HTR-8/SVneo (cell line): ENCODE measurements at places on chromosomes 3 and 15.
A peak's percentile ranks its signal among the peaks of the same experiment; 100 is the strongest.

DNA sequence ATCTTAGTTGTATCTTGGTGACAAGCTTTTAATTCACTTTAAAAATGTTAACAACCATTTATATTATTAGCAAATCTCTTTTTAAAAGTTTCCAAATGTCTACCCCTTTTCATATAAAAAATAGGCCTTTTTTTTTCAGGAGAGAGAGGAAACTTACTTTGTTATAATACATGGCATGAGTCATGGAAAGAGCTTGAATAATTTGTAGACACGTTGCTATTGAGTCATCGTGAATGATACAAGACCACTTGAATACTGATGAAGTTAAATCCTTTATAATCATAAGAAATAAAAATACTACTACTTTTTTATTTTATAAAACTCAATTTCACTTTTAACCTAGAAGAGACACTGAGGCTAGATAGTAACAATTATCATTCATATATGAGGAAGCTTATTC is 70.3 kb upstream of the BBX start:
- DNase-seq = no peak

DNA sequence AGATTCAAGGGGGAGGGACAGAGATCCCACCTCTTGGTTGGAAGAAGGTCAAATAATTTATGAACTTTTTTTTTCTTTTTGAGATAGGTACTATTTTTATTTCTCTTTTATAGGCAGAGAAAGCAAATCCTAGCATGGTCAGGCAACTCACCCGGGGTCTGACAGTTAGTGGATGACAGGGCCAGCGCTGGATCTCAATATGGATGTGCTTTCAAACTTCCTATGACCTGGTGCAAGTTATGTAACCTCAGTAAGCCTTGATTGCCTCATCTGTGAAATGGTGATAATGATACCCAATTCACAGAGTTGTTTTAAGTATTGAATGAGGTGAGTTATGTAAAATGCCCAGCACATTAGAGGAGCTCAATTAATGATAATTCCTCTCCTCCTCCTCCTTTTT is 86.8 kb upstream of the MEF2A start:
- DNase-seq = no peak

DNA sequence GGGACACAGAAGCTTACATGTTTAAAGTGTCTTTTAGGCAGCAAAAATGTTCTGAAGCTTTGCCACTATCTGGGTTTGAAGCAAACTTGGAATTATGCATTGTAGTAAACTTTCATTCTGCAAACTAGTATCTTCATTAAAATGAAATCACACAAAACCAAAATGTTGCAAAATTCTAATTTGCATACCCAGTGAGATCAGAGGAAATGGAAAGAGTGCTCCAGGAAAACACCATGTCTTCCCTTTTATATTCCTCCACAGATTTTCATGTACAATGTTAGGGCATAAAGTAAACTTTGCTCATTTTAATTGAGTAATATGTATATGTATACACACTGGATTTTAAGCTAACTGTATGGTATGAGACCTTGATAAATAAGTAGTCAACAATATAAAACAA is 23.9 kb downstream of the ANO10 start:
- DNase-seq = no peak

DNA sequence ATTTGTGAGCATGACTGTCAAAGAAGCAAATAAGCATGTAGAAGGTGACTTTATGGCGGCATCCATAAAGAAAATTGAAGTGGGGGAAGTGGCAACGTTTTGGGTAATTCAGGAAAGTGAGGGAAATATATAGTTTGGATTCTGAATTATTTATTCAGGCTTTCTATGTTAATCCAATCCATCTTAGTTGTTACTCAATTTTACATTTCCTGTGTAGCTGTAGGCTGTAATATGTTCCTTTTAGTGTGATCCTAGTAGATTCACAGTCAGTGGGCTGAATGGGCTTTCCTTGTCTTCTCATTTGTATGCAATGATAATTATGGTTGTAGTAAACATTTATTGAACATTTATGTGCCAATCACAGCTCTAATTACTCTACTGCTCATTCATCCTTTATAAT is 654.1 kb downstream of the EDEM1 start:
- no peak for DNase-seq

DNA sequence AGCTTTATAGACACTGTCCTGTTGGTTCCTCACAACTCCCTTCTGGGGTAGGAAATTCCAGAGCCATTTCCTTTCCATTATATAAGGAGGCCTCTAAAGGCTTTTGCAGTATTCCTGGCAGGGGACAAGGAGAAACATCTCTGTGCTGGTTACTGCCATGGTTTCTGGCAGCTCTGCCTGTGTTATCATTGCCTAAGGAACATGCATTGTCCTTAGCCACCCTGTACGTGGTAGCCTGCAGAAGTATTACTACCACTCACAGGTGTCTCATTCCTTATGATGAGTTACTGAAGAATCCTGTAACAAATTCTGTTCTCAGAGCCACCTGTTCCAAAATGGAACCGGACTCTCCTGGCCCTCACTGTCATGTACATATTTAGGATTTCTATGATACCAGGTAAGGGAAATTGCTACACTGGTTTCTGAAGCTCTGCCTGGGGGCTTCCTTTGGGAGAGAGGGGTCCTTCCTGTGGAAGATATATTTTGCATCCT is 58.0 kb downstream of the UMPS start:
- DNase-seq = no peak

GRCh38 chr3:114584734-114585371 is 291.0 kb downstream of the TIGIT start:
- no peak for DNase-seq

GRCh38 chr15:42349186-42349585 is 10.1 kb upstream of the CAPN3 start:
- DNase-seq = no peak

GRCh38 chr3:185264849-185265553 is 11.2 kb upstream of the EHHADH start:
- DNase-seq = no peak

DNA sequence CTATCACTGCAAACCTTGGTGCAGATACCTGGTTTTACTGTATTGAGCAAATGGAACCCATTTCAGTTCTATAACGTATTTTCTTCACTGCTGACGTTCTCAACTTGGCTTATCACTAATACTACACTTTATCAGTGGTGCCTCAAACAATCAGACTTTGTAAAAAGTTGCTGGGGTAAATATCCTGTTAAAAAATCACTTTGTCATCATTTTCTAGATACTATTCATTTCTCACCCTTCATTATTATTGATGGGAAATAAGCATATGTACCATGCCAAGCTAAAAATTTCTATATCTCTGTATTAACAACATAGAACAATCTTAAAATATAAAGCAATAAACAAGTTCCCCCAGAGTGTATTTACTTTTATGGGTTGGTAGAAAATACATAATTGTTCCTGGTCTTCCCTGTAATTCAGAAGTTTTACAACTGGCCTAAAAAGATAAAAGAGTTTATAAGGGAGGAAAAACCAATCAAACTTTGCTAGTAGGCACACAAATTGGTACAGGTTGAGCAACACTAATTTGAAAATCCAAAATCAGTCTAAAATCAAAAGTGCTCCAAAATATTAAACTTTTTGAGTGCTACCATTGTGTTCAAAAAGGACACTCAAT is 33.2 kb downstream of the CIP2A start:
- DNase-seq = no peak

GRCh38 chr15:57288926-57289580 is 87.3 kb upstream of the CGNL1 start:
- DNase-seq = no peak

- no peak for DNase-seq
Measured at GRCh38 chr3:64055076-64055475, 31.8 kb upstream of the PSMD6 start.

- DNase-seq = no peak
Measured at GRCh38 chr15:35211240-35211902, 126.3 kb upstream of the NANOGP8 start.

GRCh38 chr3:55687526-55687925 is 200.4 kb upstream of the WNT5A start:
- no peak for DNase-seq

DNA sequence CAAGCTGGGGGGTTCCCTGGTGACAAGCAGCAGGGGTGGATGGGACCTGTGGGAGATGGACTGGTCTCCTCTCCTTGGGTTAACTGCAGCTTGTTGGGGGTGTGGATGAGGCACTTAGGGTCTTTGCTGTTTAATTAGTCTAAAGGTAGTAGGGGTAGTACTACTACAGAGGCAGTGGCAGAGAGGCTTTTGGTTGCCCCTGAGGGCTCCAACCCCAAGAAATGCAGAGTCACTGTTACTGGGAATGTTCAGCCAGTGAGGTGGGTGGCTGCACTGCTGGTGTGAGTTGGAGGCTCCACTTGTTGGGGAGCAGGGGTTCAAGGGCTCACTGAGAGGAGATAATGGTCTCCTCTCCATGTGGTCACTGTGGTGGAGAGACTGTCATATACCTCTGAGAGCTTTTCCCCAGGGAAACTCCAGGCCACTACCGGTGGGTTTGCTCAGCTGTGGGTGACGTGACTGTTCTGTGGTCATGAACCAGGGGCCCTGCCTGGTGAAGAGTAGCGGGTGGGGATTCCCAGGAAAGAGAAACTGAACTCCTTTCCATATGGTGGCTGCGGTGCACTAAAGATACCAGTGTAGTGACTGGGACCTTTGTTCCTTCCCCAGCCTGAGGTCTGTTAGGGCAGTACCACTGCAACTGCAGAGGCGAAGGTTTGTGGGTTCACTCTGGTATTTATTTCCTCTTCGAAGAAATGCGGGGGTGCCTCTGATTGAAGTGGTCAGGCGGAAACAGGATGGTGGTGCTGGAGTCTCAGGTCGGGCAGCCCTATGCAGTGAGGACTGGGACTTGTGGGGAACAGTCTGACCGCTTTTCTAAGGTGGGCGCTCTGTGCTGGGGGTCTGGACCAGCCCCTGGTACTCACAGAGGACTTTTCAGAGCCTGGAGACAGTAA is 68.9 kb upstream of the TNFSF10 start:
- no peak for DNase-seq

DNA sequence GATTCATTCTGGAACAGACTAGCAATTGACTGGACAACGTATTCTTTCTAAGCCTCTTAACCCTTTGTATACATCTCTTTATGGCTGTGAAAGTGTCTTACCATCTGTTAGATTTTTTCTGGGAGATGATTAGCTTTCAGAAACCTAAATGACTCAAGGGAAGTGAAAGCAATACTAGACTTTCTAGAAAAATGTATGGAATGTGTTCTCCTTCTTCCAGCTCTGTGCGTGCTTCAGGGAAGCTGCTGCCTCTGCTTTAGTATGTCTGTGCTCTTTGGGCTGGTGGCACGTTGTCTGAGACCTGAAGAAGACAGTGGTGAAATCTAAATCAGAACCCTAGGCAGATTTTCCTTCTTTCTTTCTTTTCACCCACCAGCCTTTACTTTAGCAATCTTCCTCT is 89.5 kb downstream of the ITPR1 start:
- no peak for DNase-seq

DNA sequence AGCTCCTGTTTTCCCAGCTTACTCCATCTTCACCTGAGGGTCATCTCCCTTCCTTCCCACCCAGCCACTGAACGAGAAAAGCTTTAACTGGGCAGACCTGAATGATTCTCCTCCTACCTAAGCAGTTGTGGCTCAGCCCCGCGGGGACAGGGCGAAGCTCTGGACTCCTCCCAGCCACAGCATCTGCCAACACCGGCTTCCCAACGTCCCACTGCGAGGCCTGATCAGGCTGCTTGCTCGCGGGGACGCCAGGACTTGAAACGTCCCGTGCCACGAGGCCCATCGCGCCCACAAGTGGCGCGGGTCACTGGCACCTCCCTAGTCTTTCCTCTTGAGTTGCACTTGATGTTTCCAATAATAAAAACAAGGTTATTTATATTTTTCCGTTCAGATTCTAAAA is at the start of gene SPATA16:
SPATA16 (minus strand) TSS at position 250 of the 400 bp plus-strand sequence. CDS start 23,504 bp downstream, outside the sequence.
- no peak for DNase-seq

DNA sequence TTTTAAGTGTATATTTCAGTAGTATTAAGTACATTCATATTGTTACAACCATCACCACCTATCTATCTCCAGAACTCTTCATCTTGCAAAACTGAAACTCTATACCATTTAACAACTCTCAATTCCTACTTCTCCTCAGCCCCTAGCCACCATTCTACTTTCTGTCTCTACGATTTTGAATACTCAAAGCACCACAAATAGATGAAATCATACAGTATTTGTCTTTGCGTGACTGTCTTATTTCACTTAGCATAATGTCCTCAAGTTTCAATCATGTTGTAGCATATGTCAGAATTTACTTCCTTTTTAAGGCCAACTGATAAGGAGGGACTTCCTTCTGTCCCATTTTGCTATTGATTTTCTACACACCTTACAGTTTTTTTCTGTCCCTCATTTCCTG is 593.3 kb downstream of the FHIT start:
- DNase-seq = no peak

GRCh38 chr3:14369675-14370669 is 32.4 kb upstream of the SLC6A6 start:
- DNase-seq = no peak

DNA sequence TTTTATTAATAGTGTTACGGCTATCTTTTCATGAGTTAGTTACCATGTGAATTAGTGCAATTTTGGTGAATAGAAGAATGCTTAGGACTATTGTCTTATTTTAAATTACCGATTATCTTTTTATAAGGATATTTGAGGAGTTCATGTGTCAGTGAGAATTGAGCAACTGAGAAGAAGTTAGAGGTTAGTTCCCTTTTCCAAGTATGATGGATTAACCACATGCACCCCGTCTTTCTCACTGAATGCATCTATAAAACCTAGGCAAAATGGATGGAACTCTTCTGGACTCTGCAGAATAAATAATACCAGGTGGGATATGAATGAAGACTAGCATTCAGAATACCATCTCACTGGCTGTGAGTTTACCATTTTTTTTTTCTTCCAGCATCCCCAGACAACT is 74.3 kb downstream of the TCF12 start:
- DNase-seq = no peak

GRCh38 chr15:40427188-40427587 is 13.6 kb upstream of the BAHD1 start:
- no peak for DNase-seq

DNA sequence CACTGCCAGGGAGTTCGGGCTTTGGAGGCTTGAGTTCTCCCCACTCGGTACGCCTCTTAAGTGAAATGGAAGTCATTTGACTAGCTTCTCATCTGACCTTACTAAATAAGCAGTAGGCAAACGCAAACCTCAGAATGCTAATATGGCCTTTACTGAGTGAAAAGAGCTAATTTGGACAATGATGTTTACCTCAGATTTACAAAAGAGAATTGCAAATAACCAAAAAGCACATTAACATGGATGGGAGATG is 1.6 kb upstream of the RNU6-1 start:
- DNase-seq = no peak

- DNase-seq = no peak
Measured at GRCh38 chr15:39110746-39111145, 470.1 kb upstream of the THBS1 start.

GRCh38 chr3:112900113-112900512 is 53.4 kb upstream of the CD200R1L start:
- no peak for DNase-seq

GRCh38 chr3:14170531-14171159 is 7.8 kb downstream of the XPC start:
- DNase-seq = peak; percentile 28

DNA sequence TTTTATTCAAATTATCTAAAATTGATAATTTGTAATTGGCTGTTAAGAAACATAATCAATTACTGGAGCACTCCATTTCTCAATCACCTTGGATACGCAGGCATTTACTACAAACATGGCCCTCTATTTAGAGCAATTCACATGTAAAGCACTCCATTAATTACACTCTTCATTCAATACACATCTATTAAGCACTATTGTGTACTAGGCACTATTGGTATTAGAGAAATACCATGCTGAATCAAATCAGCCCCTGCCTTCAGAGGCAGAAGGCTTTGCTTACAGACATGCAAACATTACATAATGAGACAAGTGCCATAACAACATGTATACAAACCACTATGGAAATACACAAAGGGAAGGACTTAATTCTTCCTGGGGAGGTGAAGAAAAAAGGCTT is 69.1 kb downstream of the PEAK1 start:
- no peak for DNase-seq

GRCh38 chr3:12138044-12138443 is 20.7 kb downstream of the TIMP4 start:
- DNase-seq = peak; percentile 14
